Lung (tissue), 17 donors: ENCODE measurements at places on chromosomes 1 and 21. TPM values are rescaled to one million over a fixed set of nuclear protein-coding genes. Genes with fewer than 3 reads are reported as not detected.

DNA sequence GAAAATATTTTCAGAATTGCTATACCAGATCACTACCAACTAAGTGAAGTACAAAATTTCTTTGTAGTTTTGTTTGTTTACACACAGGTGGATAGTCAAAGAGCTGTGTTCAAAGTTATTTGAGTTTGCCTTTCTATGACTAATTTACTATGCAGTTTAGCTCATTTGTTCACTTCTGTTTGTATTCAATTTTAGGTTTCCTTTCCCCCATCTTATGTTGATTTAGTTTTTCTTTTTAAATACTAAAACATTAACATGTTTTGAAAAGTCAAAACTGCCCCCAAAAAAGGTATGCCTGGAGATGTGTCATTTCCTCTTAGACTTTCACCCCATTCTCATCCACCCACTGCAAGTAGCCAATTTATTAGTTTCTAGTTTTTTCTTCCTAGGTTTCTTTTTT is 18.7 kb upstream of the RIPPLY3 start:
- DNase-seq: no peak

DNA sequence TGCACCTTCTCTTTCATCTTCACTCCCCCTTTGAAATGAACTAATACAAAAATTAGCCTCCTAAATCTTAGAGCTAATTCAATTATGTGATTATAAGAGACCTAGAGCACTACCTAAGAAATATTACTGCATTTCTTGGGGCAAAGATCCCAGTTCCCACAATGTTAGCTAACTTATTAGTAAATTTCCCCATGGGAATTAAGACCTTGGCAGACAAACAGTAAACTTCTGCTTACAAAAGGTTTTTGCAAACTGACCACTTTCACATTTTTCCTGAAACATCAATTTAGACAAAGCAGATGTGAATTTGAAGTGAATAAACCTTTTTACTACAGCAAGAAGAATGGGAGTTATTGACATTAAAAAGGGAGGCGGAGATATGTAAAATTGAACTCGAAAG is 34.6 kb upstream of the LHX8 start:
- no peak for DNase-seq

The PODN gene
- 16.4 TPM for polyA plus RNA-seq

DNA sequence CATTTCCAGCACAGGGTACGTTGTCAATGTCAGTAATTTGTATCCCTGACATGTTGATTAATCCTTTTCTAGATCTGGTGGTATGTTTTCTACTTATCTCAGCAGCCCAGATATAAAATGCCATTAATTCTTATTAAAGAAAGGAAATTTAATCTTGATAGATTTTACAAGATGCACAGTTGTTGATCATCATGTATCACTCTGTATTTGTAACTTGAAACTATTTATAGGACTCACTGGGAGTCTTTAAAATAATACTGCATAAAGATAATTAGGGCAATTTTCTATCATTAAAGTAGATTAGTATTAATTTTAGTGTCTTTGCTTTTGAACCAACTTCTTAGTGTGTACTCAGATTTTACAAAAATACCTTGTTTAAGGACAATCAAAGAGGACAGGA is 84.9 kb downstream of the GREM2 start:
- peak; percentile 81 for DNase-seq

DNA sequence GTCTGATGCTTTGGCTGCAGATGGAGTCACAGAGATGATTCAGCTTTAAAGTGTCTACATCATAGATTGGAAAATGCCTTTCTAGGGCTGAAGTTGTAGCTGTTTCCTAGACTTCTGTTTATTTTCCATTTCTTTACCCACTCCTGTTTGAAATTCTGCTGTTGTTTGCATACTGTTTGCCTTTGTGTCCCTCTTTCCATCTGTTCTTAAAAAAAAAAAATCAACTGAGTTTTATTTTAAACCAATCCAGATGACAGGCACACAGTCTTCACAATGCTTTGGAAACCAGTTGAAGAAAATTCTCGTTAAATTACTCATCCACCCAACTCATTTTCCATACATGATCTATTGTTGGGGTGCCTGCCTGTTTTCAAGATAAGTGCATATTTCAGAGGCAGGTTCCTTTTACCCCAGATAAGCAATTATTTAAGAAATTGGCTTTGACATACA is 245.9 kb downstream of the DISC1 start:
- no peak for DNase-seq

DNA sequence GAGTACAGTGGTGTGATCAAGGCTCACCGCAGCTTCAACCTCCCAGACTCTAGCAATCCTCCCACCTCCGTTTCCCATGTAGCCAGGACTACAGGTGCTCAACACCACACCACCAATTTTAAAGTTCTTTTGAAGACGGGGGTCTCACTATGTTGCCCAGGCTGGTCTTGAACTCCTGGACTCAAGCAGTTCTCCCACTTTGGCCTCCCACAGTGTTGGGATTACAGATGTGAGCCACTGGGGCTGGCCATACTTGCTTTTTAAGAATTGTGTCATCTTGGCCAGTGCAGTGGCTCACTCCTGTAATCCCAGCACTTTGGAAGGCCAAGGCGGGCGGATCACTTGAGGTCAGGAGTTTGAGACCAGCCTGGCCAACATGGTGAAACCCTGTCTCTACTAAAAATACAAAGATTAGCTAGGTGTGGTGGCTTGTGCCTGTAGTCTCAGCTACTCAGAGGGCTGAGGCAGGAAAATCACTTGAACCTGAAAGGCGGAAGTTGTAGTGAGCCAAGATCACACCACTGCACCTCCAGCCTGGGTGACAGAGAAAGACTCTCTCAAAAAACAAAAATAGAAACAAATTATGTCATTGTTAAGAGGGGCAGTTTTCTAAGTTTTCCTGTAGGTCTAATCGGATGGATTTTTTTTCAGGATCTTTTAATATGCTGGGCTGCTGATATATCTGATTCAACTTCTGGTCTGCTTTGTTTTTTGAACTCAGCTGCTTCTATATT is 18.7 kb downstream of the AK4 start:
- DNase-seq: no peak

The TNFRSF8 gene
- 5.3 TPM for polyA plus RNA-seq

DNA sequence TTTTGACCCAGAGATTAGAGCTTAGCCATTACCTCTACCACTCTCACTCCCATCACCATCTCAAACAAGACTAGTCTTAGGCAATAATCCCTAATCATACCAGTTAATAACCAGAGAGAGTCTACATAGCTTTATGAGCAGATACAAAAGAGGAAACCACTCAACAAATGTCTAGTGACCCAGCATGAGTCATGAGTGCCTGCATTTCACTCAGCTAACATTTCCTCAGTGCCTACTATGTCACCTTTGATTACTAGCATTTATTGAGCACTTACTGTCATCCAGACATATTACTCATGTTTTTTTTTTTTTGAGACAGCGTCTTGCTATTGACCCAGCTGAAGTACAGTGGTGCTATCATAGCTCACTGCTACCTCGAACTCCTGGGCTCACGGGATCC is 35.9 kb upstream of the GALNT2 start:
- no peak for DNase-seq
